NCI-H82 (cell line): ENCODE measurements at places on chromosomes 4 and X.
A peak's percentile ranks its signal among the peaks of the same experiment; 100 is the strongest.

DNA sequence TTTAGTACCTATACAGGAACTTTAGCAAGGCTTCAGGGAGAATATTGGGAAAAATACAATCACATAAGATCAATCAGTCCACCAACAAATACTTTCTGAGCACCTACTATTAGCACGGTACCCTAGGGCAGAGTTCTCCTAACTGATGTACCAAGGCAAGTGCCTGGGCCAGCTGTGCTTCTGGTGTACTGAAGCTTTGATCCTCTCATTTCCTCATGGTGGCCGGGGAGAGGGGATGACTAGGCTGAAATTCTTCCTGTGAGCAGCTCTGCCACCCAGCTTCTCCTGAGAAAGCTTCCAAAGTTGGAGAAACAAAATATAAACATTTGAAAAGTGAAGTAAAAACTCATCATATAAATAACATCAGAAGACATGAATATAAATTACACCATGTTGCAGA, 49.3 kb upstream of the ATOH1 start:
- no peak for DNase-seq

- no peak for DNase-seq
These were observed 131.3 kb downstream of the NSUN7 start for GRCh38 chr4:40881096-40881495.

DNA sequence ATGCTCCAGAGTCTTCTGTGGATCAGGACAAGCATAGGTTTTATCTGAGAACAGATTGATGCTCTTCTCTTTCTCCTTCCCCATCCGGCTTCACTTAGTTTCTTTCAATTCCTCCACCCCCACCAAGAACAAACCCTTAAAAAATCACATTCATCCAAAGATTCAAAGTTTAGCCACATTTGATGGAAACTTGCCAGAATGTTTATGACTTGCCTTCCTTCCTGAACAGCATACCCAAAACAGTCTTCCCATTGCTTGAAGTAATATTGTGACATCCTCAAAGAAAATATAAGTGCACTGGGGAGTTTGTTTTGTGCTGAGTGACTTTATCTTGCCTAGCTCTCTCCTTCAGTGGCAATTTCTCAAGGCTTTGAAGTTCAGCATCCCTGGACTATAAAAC, 83.0 kb downstream of the MAGEB17 start:
- DNase-seq: no peak

GRCh38 chr4:185634066-185634652, 98.9 kb upstream of the PDLIM3 start:
- peak; percentile 43 for DNase-seq

DNA sequence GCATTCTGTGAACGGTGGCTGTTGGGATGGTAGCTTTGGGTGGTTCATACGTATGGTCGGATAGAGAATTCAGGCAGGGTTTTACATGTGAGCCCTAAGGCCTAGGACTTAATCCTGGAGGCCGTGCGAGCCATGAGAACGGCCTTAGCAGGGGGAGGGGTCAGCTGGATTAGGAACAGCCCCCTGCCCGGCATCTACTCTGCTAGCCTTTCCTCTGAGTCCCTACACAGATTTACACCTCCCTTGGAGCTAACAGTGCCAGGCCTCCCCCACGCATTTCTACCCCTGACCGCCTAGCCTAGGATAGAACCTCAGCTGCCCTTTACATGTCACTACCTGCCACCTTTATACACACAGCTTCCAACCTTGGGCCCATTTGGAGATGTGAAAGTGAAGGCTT, 7.1 kb downstream of the PRAF2 start:
- peak; percentile 19 for DNase-seq

- DNase-seq: no peak
These were observed 26.6 kb downstream of the PSAPL1 start for GRCh38 chr4:7408166-7408565.
